Sigmoid colon (tissue), 7 donors: ENCODE measurements at places on chromosomes 3 and 15. TPM values are rescaled to one million over a fixed set of nuclear protein-coding genes. Genes with fewer than 3 reads are reported as not detected.

GRCh38 chr3:169966951-169967915, 626 bp downstream of the SEC62 start:
- peak; percentile 76 for DNase-seq

DNA sequence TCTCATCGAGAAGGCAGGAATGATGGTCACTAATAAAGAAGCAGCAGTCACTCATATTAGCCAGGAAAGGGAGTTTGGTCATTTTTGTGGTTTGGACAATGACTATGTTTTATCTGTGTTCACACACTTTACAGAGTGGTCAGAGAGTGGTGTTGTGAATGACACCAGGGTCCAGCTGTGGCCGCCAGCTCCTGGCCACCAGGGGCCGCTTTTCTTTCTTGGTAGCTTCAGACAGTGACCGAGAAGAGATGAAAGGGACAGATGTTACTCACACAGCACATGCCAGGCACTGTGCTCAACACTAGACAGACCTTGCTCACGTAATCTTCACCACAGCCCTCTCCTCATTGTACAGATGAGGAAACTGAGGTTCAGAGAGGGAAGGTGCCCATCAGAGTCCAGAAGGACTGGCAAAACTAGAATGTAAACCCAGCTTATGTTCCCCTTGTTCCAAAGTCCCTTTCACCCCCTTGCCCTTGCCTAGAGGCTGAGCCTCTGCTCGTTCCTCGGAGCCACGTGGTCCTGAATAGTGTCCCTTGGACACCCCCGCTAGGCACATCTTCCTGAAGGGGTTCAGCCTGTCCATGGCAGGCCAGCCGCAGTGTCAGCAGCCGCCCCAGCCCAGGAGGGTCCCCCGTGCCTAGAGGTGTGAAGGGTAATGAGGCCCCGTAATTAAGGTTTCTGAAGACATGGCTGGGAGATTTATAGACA, 55.6 kb downstream of the CYP11A1 start:
- DNase-seq: no peak

DNA sequence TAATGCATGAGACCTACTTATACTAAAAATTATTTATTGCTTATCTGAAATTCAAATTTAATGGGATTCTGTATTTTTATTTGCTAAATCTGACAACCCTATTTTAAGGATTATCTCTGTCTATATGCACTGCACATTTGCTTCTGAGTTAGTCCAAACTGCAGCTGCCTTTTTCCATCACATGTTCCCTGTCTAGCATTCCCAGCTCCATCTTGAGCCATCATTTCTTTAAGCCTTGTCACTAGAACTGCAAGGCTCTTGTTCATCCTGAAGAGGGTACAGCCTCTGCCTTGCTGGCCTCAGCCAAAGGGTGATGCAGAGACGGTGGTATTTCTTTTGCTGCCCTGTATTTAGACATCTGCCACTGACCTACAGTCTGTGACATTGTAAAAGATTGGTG, 125.8 kb upstream of the STT3B start:
- DNase-seq: no peak

- DNase-seq: no peak
Observed at GRCh38 chr15:47933865-47934264, 186.9 kb upstream of the SLC24A5 start.

The GOLGA8G gene
- total RNA-seq: not detected

GRCh38 chr3:127848131-127849129, 26.1 kb upstream of the MGLL start:
- DNase-seq: no peak

The LARP6 gene
- 26.6 TPM for total RNA-seq

- DNase-seq: peak; percentile 48
Observed at GRCh38 chr15:75228787-75229186, 27.1 kb downstream of the C15orf39 start.

DNA sequence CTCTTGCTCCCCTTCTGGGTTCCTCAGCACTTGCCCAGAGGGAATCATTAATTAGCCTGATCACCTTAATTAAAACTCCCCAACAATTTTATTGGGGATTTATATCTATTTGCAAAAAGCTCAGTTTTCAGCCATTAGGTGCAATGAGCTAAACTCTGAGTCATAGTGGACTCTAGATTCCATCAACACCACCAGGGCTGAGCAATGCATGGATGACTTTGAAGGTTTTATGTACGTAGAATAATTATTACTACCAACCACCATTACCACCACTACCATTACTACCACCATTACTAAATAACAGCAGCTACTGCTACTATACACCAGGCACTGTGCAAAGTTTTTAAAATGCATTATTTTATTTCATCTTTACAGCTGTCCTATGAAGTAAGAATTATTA, 81.2 kb downstream of the ZNF621 start:
- DNase-seq: no peak

The GOLGA6L7 gene
- total RNA-seq: not detected

- no peak for DNase-seq
Observed at GRCh38 chr15:31893780-31894179, 136.5 kb upstream of the CHRNA7 start.

DNA sequence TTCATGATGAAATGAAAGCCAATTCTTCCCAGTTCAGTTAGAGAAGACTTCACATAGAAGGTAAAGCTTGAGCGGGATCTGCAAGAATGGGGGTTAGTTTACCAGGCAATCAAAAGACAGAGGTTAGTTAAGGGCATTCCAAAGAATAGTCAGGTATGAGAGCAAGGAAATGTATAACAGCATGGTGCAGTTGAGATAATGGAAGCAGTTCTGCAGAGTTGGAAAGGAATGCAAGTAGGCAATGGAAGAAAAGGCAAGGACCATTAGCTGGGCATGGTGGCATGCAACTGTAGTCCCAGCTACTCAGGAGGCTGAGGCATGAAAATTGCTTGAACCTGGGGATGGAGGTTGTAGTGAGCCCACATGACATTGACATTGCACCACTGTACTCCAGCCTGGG, 55.0 kb downstream of the LSAMP start:
- DNase-seq: no peak

DNA sequence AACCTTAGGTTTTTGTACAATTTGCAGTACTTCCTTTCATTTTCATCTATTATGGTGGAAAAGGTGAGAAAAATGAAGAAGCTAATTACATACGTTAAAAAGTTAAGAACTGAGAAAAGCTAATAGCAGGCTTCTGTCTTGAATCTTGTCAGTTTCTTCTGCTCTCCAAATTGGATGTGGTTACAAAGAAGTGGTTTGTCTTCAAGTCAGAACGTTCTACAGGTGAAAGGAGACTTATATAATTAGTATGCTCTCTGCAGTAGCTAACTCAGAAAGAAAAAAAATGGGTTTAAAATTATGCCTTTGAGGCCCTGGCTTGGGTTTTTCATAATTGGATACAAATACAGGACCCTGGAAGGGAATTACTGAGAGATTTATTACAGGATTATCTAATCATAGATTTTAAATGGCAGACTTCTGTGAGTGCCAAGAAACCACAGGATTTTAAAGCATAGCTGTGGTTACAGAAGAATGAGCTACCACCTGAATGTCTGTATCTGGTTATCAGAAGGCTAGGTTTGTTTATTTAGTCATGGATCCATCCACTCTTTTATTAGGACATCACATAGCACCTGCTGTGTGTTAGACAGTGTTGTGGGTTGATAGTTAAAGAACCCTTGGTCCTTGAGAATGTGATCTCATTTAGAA, 528.1 kb upstream of the MCTP2 start:
- DNase-seq: no peak

The SERPINI1 gene
- 4.6 TPM for total RNA-seq
